ENCODE measurements at places on chromosomes 7 and 10.

DNA sequence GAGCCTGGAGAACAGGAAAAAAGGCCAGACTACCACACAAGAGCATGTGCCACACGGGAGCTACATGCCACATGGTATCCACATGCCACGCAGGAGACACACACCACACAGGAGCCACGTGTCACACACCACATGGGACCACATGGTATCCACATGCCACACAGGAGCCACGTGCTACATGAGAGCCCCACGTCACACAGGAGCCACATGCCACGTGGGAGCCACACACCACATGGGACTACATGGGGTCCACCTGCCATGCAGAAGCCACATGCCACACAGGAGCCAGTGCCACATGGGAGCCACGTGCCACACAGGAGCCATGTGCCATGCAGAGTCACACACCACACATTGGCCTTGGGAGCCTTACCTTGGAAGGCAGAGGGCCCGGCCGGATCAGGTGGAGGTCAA, 244.4 kb upstream of the PPP2R2D start:
- DNase-seq, result no peak

GRCh38 chr7:33917661-33918060, 12.3 kb downstream of the BMPER start:
- DNase-seq, result no peak

DNA sequence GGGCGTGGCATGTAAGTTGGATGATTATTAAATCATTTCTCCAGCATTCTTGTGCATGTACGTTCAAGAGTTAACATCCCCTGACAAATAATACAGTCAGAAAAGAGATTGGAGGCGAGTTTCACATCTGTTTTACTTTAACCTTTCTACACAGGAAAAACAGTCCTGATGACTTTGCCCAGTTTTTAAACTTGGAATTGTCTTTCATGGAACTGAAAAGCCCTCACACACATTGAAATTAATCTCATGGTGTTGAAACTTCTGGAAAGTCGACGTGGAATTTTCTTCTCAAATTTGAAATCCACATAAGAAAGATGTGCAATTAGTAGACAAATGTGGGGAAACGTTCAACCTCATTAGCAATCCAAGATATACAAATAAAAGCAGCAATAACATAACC, 31.2 kb upstream of the ZNF438 start:
- no peak for DNase-seq

DNA sequence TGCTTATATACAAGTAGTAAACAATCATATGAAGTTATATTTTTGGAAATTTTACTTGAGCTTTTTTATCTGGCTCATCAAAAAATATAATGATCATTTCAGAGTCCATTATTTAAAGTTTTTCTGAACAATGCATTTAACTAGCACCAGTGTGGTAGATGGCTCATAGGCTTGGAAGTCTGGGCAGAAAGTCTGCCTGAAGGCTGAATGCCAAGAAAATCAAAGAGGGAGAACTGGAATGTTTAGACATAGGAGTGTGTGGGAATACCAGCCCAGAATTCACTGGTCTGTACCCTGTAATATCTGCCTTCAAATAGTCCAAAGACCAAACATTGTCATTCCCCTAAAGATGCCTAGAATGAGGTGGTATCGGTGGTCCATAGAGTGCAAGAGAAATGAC, 40.3 kb upstream of the ANK3 start:
- DNase-seq, result no peak

- no peak for DNase-seq
Observed at GRCh38 chr7:80729591-80730320, 91.3 kb downstream of the CD36 start.

DNA sequence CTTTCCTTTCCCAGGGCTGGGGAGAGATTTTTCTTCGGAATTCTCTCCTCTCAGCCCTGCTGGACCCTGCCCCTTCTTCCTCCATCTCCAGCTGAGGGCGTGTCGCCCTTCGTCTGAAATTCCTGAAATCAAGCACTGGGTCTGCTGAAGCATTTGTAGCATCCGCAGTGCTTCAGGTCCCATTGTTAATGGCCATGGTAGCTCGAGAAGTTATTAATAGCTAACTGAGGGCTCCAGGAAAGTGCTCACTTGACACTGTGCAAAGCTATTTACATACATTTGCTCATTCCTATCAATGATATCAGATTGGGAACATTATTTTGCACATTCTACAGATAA, 515 bp downstream of the FAM149B1 start:
- no peak for DNase-seq

DNA sequence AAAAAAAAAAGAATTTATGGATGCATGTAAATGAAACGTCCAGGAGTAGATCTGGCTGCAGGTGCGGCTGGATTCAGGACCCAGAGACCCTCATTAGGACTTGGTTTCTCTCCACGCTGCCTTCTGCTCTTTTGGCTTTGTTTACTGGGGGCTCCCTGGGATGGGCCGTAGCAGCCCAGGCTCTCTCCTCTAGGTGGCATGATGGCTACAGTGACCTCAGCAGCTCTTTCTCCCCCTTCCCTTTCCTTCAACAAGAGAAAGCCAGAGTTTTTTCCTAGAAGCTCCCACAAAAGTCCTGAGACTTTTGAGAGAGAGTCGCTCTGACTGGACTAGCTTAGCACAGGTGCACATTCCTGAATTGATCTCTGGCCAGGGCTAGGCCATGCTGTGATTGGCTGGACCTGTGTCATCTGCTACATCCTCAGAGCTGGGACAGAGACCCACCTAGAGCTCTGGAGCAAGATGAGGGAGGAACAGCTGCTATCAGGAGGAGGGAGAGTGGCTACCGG, 67.8 kb upstream of the PDCD4 start:
- no peak for DNase-seq

DNA sequence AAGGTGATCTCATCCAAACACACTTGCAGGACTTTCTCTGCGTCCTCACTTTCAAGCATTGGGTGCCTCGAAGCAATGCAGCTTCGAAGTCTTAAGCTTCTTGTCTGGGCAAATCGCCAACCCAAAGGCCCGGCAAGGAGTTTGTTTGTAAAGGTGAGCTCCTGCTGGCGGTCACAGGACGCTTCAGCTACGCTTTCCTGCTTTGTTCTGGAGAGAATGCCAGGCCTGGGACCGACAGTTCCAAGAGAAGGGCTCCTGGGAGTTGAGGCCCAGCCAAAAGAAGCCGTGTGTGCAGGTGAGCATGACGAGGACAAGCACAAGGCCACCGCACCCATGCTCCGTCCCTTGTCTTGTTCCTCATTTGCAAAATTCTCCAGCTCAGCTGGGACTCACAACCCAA, 106.6 kb upstream of the DOCK1 start:
- DNase-seq, result no peak

GRCh38 chr7:111827863-111828504, 265.7 kb upstream of the IMMP2L start:
- no peak for DNase-seq

DNA sequence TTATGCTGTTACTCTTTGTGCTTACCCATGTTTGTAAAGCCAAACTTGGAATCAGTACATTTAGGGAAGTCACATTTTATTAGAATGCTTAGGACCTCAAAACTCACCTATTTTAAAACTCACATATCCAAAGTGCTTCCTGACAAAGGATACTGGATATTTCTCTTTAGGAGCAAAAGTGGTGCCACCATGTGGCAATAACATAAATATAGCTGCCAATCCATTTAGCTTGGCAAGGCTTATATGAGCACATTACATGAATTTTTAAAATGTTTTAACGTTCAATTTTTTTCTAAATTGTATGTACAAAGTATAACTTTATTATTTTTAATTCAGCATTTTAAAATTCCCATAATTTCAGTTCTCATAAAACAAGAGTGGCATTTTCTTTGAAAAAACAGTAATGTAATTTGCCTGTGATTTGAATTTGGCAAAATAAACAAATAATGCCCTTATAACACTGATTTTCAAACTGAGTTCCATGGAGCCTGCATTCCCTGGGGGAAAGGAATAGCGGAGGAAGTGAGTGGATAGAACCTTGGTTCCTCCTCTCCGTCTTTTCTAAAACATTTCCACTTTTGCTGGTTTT, 75.4 kb downstream of the HDAC9 start:
- no peak for DNase-seq

DNA sequence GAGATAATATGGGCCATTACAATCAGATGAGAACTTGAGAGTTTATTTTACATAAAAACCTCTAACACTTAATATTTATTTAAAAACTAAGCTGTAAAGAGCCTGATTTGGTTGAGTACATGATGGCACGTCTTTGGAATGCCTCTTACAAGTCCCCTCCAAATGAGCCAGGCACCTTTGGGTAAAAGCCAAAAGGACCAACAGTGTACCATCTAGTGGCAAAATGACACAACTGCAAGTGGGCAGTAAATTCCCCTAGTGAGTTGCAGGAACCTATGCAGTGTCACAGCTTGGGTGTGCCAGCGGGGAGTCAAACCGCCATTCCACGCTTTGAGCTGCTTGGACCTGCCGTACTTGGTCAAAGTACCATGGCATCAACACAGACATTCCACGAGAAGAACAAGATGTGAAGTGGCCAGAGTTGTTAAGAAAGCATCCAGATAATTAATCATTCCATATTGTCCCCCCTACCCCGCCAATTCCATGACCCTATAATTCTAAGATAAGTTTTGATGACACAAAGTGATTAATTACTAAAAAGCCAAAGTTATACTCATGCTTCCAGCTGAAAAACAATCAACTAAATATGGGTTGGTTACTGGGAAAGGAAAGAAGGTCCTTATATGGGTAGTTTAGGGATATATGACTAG, 115.2 kb downstream of the SORBS1 start:
- no peak for DNase-seq

- no peak for DNase-seq
Observed at GRCh38 chr7:2116989-2117591, 115.7 kb downstream of the MAD1L1 start.

DNA sequence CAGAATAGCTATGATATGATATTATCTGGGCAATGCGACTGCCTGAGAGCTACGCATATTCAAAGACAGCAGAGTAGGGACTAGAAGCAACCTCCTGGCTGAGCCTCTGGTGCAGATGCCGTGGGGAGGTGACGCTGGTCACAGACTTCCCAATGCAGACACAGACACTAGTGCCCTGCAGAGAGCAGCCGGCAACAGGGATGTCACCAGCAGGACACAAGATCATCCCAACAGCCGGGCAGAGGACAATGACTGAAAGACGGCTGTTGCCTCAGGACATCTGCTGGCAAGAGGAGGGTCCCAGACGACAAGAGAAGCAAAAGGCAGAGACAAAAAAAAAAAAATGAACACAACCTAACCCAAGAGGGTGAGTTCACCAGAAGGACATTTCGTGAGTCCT, 104.6 kb downstream of the CALN1 start:
- DNase-seq, result no peak

- no peak for DNase-seq
Observed at GRCh38 chr7:41503438-41503837, 199.5 kb downstream of the INHBA start.

DNA sequence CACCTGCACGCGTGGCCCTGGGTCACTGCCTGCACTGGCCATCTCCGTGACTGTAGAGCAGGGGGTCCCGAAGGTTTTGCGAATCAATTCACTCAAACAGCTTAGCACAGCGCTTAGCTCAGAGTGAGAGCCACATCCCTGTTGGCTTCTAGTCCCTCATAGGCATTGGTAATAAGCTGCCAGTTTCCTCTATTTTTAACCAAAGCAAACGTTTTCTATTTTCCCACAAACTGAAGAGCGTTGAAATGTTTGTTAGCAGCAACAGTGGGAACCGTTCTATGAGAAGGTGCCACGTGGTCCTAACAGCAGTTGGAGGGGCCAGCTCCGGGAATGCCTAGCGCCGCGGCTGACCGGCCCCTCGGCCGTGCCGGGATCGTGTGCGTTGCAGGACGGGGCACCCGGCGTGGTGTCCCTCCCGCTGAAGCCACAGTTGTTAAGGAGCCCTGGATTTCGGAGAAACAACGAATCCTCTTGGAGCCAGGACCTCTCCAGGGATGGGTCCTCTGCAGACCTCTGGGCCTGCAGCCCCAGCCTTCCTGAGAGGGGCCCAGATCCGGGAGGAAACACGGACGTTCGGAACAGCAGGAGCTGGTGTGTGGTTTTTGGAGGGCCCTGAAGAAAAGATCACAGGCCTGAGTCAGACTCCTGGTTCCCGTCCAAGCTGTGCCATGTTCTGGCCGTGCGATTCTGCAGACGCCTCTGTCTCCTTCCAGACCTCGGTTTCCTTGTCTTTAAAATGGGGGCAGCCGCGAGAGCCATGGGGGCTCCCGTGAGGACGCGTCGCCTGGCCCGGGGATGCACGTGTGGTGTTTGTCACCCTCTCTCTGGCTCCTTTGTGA, 40.3 kb downstream of the FAM20C start:
- DNase-seq, result no peak

GRCh38 chr7:151406886-151407583, 2.8 kb downstream of the WDR86 start:
- DNase-seq, result no peak

GRCh38 chr7:82534684-82535083, 91.1 kb upstream of the CACNA2D1 start:
- no peak for DNase-seq

DNA sequence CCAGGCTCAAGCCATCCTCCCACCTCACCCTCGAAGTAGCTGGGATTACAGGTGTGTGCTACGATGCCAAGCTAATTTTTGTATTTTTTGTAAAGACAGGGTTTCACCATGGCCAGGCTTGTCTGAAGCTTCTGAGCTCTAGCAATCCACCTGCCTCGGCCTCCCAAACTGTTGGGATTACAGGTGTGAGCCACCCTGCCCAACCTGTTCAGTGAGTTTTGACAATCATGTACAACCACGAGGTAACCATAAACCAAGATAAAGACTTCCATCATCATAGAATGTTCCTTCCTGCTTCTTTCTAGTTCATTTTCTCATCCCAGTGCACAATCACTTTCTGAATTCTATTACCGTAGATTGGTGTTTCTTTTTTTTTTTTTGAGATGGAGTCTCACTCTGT, 30.5 kb upstream of the MKRN1 start:
- no peak for DNase-seq

Data from T-helper 2 cell (primary cell).